ENCODE measurements at places on chromosomes 4 and X.

DNA sequence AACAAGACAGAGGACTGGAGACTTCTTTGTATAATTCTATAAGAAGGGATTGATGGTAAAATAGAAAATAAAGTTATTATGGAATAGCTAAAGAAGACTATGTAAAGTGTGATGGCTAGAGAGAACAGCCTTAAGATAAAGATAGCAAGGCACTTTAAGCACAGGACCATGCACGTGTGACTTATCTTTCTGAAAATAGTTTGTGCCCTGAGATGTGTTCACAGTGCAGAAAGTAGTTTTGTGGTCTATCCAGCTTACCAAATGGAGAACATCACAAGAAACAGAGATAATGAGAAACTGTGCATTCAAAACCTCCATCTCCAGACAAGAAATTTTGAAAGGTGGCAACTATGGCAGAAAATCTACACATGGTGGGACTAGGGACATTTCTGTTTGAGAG, 213.3 kb downstream of the PARM1 start:
- DNase-seq, result no peak

GRCh38 chr4:184395971-184396391, 78.4 kb downstream of the IRF2 start:
- DNase-seq, result no peak

GRCh38 chr4:96317891-96318290, 478.0 kb downstream of the PDHA2 start:
- no peak for DNase-seq

DNA sequence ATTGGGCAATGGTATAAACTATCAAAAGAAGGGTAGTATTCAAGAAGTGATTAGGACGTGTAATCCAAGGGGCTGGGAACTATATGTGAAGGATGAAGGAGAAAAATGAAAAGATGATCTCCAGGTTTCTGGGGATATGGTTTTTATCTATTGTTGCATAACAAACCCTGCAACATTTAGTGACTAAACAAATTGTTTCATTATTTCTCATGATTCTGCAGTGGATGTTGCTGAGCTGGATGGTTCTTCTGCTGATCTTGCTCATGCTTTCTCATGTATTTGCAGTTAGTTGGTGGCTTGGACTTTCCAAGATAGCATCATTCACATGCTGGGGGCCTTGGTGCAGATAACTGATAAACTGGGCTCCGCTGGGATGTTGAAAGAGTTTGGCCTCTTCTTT, 29.1 kb downstream of the PHOX2B start:
- no peak for DNase-seq

DNA sequence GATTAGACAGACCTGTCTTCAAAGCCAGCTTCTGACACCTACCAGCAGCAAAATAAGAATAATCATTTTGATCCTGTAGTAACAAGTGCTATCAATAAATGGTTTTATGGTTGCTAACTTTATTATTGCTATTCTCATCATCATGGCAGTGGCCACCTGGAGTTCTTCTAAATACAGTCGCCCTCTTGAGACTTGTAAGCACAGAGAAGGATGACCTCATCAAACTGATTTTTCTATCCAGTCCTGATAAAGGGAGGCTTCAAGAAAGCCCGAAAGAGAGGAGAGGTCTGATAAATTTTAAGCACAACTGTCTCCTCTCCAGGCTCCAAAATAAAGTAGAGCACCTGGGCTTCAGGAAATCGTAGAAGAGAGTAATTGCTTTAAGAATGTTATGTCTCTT, 286.4 kb downstream of the USP46 start:
- DNase-seq, result no peak

DNA sequence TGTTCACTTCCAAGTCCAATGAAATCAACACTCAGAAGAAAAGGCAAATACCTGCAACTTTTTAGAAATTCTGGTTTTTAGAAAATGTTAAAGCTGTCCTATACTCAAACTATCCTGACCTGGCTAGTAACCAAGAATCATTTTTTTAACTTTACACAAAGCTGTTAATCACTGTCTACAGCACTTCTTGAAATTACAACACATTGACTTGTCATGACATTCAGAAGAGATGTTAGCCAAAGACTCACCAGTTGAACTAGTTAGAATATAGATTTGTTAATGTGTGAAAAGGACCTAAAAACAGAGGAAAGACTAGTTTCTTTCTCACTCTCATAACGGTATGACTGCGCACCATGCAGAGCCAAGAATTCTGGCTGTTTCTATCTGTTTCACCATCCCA, 98.8 kb downstream of the COX18 start:
- DNase-seq, result no peak

GRCh38 chrX:31590581-31591114, 518.8 kb upstream of the FTHL17 start:
- no peak for DNase-seq

DNA sequence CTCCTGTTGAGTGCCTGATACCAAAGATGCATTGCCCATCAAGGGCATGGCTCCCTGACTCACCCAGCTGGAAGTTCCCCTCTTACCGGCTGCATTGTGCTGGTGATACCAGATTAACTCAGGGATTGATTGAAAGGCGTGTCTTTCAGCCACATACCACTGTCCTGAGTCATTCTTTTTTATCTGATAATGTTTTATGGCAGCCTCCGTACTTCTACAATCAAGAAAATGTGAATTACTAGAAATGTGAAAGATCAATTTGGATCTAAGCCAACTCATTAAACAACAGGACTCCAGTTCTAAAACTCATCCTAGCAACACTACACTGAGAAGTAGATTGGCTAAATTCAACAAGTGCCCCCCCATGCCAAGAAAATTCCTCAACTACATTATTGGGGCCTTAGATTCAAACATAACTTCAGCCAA, 40.0 kb downstream of the TXK start:
- peak; percentile 21 for DNase-seq

DNA sequence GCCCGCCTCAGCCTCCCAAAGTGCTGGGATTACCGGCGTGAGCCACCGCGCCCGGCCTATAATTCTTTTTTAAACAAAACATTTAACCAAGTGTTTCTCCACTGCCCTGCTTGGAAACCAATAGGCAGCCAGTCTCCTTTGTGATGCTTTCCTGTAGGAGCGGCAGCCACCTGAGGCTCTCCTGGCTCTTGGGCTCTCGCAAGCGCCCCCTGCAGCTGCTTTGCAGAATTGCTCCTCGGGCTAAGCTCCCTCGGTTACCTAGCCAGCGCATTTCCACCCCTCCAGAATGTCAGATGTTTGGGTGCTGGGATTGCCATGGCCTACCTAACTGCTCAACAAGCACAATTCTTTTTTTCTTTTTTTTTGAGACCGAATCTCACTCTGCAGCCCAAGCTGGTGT, 7.7 kb downstream of the S100P start:
- peak; percentile 91 for DNase-seq

DNA sequence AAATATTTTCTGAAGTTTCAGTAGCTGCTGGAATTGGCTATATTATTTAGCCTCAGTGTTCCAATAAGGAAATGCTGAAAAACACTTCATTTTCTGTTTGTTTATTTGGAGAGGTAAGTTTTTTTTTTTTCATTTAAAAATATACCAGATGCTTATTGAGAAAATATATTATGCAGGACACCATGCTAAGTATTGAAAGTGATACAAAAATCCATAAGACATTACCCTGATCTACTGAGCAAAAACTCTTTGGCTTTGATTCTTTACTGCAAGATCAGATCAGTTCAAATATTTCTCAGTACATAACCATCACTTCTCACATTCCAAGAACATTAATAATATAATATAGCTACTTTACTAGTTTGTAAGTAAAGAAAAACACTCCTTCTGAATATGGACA, 123.4 kb upstream of the PACRGL start:
- no peak for DNase-seq

GRCh38 chr4:33316033-33316432, 2595.9 kb downstream of the PCDH7 start:
- DNase-seq, result no peak

DNA sequence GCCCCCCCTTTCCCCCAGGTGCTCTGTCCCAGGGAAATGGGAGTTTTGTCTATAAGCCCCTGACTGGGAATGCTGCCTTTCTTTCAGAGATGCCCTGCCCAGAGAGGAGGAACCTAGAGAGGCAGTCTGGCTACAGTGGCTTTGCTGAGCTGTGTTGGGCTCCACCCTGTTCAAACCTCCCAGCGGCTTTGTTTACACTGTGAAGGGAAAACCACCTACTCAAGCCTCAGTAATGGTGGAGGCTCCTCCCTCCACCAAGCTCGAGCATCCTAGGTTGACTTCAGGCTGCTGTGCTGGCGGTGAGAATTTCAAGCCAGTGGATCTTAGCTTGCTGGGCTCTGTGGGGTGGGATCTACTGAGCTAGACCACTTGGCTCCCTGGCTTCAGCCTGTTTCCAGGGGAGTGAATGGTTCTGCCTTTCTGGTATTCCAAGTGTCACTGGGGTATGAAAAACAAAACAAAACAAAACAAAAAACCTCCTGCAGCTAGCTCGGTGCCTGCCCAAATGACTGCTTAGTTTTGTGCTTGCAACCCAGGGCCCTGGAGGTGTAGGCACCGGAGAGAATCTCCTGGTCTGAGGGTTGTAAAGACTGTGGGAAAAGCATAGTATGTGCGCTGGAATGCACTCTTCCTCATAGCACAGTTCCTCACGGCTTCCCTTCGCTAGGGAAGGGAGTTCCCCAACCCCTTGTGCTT, 41.7 kb downstream of the ITM2A start:
- DNase-seq, result peak; percentile 77

GRCh38 chr4:3760841-3761240, 5.3 kb upstream of the ADRA2C start:
- no peak for DNase-seq

DNA sequence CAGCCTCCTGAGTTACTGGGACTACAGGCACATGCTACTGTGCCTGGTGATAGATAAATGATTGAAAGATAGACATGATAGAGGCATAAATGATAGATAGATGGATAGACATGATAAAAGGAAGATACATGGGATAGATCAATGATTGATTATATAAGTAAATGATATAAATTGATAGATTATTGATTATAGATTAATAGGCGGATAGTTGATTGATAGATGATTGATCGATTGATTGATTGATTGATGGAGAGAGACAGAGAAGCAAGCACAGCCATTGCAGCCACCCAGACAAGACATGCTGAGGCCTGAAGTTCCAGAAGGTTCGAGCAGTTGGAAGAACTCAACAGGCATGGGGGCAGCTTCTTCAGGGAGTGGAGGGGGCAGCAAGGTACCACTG, 17.7 kb upstream of the PLXNB3 start:
- DNase-seq, result no peak

- DNase-seq, result no peak
These were observed 207.7 kb upstream of the MID1 start for GRCh38 chrX:10828036-10828435.

DNA sequence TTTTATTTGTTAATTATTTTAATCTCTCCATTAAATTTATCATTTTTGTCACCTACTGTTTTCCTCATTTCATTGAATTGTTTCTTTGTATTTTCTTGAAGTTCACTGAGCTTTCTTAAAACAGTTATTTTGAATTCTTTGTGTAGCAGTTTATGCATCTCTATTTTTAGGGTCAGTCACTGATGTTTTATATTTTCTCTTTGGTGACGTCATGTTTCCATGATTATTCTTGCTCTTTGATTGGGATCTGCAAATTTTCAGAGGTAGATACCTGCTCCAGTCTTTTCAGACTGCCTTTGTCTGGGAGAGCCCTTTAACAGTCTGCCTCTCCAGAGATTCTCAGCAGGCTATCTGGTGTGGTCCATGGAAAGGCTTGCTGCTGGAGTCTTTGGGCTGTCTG, 25.6 kb upstream of the TRPC5 start:
- no peak for DNase-seq

- DNase-seq, result no peak
These were observed 194.3 kb upstream of the RPS6KA3 start for GRCh38 chrX:20461002-20461401.

- no peak for DNase-seq
These were observed 115.7 kb downstream of the SLIT2 start for GRCh38 chr4:20367446-20367845.

DNA sequence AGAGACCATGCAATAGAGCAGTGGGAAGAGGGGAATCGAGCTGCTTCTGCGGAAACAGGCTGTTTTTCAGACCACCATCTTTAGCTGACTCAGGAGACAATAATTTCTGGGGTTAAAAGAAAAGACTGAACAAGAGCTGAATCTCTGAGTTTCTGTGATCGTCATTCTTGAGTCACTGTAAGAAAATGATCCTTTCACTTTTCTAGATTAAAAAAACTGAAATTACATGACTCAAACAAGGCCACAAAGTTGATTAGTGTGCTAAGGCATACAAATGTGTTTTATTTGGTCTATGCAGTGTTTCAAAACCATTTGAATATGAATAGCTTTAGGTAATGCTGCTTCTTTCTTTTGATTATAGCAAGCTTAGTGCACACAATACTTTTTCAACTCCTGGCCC, 194.4 kb upstream of the RPL34 start:
- no peak for DNase-seq

DNA sequence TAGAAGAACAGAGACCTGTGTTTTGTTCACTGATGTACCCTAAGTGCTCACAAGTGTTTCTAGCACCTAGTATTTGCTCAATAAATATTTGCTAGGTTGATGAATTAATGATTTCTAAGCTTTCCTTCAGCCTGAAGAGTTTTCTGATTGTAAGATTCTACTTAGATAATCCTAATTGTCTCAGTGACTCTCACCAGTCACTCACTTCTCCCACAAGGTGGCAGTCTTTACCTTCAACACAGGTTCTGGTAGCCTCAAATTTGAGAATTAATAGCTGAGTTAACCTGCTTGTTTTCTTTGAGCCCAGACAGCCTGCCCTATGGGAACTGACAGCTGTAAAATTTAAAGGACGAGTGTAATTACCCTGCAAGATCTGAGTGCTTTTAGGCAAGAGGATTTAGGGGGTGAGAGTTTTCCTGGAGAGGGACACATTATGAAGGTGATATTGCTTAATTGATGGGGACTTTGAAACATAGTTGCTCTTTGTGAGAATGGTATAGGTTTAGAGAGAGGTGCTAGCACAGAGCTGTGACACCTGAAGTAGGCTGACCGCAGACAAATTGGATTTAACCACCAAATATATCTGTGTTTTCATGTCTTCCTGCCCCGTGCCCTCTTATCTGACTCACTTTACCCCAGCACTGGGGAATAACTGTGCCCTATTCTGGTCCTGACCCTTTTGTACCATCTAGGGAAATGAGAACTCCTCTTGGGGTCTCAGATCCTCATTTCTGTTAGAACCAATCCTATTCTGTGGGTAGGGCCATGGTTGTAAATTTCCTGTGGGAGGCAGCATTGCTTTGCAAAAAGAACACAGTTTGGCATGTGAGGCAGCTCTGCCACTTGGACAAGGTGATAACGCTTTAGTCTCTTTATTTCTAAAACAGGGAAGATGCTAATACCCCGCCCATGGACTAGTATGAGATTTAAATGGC, 27.7 kb downstream of the CD38 start:
- peak; percentile 53 for DNase-seq

GRCh38 chrX:72297953-72298730, 7.6 kb downstream of the CITED1 start:
- DNase-seq, result peak; percentile 77

DNA sequence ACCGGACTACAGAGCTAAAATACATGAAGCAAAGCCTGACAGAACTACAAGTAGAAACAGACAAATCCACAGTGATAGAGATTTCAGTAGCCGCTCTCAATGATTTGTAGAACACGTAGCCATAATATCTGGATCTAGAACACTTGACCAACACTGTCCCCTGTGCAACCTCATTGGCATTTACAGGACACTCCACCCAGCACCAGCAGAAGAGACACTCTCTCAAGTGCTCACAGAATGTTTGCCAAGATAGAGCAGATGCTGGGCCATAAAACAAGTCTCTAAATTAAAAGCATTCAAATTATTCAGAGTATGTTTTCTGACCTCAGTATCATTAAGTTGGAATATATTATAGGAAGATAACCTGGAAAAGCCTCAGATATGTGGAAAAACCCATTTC, 21.7 kb downstream of the HTT start:
- no peak for DNase-seq

Data from ELF-1 (cell line).